NCI-H524 (cell line): ENCODE measurements at places on chromosomes 6 and 20.
A peak's percentile ranks its signal among the peaks of the same experiment; 100 is the strongest.

DNA sequence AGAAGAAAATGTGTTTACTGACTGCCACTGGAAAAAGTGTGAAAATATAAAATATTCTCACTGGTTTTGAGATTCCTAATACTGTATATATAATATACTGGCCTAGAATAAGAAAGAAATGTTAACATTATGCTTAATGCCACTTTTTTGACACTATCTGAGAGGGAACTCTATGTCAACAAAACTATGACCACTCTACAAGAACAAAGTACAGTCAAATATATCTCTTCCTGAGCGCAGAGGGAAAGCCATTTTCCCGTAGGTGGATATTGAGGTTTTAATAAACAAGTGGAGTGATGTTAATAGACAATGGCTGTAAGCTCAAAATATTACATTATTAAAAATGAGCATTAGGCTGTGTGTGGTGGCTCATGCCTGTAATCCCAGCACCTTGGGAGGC lies 24.9 kb downstream of the LYRM4 start:
- no peak for DNase-seq

- DNase-seq, result no peak
Observed at GRCh38 chr6:156593127-156593526, 184.1 kb upstream of the ARID1B start.

DNA sequence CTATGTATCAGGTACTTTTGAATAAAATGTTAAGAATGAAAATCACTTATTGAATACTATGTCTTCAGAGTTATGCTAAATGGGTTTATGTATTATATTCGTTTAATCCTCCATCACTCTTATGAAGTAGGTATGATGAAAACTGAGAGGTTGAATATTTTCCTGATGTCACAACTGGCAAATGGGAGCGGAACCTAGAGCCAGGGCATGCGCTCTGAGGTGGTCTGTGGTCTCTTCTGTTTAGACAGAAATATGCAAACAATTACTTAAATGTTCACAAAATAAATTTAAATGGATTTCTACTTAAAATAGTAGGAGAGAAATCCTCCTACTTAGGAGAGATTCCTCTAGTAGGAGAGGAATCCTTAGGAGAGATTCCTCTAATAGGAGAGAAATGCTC lies 21.3 kb upstream of the UTRN start:
- DNase-seq, result no peak

GRCh38 chr6:152605941-152606340 lies 31.2 kb downstream of the SYNE1 start:
- DNase-seq, result no peak

GRCh38 chr20:49892817-49893216 lies 22.5 kb downstream of the SPATA2 start:
- DNase-seq, result no peak

DNA sequence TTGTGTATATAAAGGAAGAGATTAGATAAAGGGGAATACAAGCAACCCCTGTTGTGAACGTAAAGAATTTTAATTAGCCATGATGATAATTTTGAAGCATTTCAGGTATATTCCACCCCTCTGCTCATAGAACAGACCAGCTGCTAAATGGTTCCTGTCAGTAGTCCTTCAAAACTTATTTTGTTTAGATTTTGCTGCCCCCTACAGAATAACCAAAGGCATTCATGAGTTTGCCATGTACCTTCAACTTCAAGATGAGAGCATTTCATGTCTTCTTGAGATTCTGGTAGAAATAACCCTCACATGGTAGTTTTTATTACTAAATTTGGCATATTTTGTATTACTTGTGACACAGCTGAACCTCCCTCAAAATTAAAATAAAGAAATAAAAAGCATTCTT lies 1586.7 kb downstream of the HACE1 start:
- DNase-seq, result peak; percentile 75

DNA sequence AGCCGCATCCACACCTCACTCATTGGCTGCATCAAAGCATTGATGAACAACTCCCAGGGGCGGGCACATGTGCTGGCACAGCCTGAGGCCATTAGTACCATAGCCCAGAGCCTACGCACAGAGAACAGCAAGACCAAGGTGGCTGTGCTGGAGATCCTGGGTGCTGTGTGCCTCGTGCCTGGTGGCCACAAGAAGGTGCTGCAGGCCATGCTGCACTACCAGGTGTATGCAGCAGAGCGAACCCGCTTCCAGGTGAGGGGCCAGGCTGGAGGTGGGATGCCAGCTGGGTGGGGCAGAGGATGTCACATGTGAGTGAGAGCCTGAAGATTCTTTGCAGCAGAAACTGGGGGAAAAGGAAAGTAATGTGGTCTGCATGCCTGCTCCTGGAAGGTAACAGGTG lies 66.7 kb downstream of the MOCS1 start:
- no peak for DNase-seq

DNA sequence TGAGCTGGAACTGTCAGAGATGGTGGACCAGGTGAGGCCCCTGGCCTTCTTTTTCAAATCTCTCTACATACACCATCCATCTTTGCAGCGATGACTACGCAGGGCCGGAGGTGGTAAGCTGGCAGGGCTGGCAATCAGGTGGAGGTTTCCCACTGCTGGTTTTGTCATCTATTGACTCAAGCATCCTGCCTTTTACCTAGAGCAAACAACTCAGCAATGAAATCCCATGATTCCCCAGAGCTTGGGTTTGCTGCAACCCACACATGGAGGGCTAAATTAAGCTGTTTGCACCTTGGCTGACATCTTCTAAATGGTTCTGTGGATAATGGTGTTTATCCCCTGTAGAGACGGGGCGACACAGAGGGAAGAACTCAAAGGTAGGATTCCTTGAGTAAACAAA lies 170.2 kb downstream of the SCP2D1 start:
- DNase-seq, result no peak

DNA sequence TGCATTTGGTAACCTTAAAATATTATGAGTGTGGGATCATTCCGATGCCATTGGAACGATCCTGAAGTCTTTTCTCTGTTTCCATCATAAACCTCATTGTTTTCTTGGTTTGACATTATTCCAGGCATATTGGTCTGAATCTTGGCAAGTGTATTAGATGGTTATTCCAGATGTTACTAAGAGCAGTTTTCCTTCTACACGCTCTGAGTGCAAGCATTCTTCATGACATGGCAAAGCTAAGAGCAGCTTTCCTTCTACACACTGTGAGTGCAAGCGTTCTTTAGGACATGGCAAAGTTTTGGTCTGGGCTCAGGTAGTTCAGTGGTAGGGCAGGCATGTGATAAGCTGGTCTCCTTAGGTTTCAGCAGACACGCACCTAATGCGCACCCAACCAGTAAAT lies 53.0 kb downstream of the SMOC2 start:
- DNase-seq, result no peak

- no peak for DNase-seq
Observed at GRCh38 chr20:48490961-48491831, 336.6 kb downstream of the PREX1 start.

- DNase-seq, result no peak
Observed at GRCh38 chr6:150470960-150471665, 102.3 kb downstream of the IYD start.

DNA sequence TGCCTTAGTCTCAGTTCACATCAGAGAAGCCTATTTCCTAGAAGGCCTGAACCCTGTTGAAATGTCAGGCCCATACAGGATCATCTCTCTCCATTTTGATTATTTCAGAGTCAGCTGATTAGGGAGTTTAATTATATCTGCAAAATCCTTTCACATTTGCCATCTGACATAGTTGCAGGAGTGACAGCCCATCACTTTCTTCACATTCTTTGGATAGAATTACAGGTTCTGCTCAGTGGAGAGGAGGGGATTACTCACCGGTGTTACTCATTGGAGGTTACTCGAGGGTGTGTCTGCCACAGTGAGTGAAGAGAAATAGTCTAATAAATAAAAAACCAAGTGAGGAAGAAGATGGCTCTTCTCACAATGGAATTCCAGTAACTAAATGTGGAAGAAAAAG lies 216.8 kb downstream of the TMEM242 start:
- DNase-seq, result peak; percentile 42

GRCh38 chr20:47529840-47530239 lies 28.2 kb downstream of the NCOA3 start:
- DNase-seq, result no peak

GRCh38 chr6:6635869-6636268 lies 47.3 kb downstream of the LY86 start:
- no peak for DNase-seq

GRCh38 chr20:19661717-19662636 lies 96.1 kb upstream of the RIN2 start:
- peak; percentile 60 for DNase-seq

DNA sequence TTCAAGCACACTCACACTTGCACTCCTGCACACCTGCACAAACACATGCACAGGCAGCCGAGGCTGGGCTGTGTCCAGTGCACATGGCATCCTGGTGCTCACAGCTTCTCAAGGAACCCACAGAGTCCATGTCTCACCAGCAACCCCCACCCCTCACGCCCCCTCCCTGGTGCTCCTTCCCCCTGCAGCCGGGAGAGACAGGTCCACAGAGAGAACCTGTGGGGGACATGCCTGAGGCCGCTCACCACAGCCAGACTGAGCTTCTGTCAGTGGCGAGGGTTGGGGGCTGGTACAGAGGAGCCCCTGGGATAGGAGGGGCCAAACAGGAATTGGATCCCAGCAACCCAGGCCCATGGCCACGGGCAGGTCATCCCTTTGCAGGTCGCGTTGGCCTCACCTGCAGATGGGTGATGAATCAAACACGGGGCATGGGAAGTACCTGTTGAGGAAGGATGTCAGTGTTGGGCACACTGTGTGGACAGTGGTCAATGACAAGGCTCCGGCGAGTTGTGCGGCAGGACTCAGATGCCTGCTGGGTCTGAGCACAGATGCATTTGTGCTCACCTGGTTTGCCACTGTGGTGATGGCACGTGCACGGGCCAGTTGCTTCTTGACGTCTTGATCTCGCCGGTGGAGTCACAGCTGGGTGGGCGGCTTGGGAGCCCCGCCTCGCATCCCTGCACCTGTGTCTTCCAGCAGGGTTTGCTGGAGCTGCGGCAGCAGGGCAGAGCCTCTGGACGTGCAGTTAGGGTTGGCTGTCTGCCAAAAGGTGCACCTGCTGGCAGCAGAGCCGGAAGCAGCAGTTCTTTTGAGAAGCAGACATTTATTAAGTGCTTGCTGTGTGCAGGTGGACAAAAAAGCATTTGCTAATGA lies 113.0 kb downstream of the ERMARD start:
- peak; percentile 81 for DNase-seq

GRCh38 chr6:79632580-79632979 lies 1.5 kb downstream of the SH3BGRL2 start:
- DNase-seq, result no peak

DNA sequence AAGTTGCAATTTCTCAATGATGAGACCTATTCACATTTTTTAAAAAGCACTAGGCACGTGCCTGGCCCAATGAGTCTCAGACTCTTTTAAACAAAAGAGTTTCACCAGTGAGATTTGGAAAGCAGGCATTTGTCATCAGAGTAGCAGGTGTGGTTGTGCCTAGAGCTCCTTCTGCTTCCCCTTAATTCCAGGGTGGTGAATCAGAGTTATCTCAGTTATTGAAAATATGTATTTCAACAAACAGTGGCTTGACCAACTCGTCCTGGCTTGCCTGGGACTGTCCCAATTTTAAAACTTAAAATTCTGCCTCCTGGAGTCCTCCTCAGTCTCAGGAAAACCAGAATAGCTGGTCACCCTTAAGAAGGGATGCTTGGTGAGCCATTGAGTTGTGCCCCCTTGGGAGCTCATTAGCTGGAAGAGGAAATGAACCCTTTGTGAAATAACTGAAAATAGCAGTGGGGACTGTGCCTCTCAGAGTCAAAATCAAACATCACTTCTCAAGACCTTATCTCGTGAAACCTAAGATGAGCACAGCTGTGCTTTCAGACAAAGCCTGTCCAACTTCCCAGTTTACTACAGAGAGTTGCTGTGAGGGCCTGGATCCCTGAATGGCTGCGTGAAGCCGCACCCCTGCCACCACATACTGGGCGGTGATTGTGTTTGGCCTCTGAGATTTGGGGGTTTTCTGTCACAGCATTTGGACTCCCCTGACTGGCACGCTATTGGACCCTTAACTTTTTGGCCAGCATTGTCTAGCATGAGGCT lies 116.3 kb downstream of the ANKRD60 start:
- DNase-seq, result no peak

DNA sequence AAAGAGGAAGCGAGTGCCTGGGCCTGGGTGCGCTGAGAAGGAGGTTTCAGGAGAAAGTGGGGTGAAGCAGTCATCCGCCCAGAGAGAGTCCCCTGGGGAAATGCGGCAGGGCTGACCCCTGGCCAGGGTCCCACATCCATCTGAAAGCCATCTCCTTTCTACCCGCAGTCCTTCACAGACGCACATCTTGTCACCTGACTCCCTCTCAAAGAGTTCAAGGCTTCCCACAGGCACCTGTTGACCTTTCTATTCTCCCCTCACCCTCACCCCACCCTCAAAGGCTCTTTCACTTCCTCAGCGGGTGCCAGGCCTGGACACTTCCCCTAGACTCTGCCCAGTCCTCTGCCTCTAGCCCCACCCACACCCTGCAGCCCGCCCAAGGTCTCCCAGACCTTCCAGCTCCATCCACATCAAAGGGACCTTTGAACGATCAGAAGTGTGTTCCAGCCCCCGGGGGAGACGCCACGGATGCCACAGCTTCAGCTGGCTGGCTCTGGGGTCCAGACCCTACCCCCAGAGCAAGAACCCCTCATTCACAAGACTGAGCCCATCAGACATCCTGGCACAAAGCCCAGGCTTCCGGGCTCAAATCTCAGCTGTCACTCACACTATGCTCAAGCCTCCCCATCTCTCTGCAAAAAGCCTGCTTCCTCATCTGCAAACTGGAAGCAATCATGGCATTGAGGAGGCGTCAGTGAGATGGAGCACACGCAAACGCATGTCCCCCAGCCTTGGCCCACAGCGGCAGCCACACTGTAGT lies 2.1 kb downstream of the CTSZ start:
- no peak for DNase-seq

DNA sequence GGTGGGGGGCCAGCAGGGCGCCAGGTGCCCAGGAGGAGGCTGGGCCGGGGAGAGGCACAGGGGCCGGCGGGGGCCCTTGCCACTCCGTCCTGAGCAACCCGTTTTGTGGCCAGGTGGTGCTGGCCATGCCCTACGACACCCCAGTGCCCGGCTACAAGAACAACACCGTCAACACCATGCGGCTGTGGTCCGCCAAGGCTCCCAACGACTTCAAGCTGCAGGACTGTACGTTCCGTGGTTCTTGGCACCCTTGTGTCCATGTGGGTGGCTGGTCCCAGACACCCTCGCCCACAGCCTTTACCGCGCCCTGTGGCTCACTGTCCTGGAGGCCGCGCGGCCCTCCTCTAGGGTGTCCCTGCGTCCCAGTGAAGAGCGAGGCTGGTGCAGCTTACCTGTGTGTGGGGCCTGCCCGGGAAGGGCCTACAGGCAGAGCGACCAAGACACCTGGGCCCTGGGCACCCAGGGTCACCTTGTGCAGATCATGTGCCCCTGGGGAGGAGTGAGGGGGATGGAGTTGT lies 28.7 kb downstream of the PYGB start:
- DNase-seq, result no peak
